Nucleus accumbens (tissue), 56 donors: ENCODE measurements at places on chromosomes 7 and 10.

DNA sequence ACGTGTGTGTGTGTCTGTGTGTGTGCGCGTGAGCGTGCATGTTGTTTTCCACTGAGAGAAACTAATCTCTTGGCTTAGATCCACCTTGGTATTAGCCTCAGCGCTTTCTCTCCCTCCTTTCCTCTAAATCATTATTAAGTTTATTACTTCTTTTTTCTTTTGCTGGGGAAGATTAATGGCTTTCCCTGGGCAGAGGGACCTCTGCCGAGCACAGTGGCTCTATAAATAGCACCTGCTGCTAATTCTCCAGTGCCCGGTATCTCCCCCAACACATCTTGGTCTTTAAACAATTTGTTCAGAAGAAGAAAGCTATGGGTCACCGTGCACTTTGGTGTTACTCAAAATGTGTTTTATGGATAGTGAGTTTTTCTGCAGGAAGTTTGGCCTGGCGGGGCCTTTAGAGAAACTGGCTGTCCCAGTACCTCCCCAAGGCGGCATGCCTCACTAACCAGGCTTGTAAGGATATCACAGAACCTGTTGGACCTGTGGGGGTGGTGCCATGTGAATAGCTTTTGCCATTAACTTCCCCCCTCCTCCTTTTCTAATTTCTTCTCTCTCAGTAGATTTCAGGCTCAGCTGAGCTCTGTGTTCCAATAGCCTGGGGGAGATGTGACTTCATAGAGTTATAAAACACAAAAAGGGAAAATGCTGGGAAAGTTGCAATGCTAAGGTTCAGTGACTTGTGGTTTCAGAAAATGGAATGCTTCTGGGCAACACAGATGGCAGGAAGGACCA, 70.1 kb upstream of the RAB11FIP2 start:
- DNase-seq: no peak

GRCh38 chr7:18896343-18896975, 221.0 kb downstream of the TWIST1 start:
- no peak for DNase-seq

DNA sequence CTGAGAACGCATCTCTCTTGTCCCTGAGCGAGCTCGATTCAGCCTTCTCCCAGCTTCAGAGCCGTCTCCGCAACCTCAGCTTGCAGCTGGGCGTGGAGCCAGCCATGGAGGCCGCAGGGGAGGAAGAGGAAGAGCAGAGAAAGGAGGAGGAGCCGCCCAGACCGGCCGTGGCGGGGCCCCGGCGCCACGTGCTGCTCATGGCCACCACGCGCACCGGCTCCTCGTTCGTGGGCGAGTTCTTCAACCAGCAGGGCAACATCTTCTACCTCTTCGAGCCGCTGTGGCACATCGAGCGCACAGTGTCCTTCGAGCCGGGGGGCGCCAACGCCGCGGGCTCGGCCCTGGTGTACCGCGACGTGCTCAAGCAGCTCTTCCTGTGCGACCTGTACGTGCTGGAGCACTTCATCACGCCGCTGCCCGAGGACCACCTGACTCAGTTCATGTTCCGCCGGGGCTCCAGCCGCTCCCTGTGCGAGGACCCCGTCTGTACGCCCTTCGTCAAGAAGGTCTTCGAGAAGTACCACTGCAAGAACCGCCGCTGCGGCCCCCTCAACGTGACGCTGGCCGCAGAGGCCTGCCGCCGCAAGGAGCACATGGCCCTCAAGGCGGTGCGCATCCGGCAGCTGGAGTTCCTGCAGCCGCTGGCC, 43.2 kb downstream of the CHST3 start:
- DNase-seq: no peak

GRCh38 chr7:112763996-112764395, 26.2 kb downstream of the TMEM168 start:
- DNase-seq: no peak

- DNase-seq: no peak
These were observed 887.4 kb downstream of the REEP3 start for GRCh38 chr10:64408391-64409183.

- no peak for DNase-seq
These were observed 75.3 kb downstream of the SVOPL start for GRCh38 chr7:138625849-138626230.

DNA sequence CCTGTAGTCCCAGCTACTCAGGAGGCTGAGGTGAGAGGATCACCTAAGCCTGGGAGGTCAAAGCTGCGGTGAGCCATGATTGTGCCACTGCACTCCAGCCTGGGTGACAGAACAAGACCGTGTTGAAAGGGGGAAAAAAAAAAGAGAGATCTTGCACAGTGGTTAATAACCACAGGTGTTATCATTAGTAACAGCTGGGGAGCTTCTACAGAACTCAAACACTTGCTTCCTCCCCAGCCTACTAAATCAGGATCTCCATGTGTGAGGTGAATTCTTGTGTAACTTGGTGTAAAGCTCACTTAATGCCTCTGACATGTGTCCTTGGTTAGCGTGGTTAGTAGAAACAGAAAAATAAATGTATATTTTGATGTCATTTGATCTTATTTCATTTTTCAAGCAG, 43.9 kb upstream of the BMS1 start:
- no peak for DNase-seq

DNA sequence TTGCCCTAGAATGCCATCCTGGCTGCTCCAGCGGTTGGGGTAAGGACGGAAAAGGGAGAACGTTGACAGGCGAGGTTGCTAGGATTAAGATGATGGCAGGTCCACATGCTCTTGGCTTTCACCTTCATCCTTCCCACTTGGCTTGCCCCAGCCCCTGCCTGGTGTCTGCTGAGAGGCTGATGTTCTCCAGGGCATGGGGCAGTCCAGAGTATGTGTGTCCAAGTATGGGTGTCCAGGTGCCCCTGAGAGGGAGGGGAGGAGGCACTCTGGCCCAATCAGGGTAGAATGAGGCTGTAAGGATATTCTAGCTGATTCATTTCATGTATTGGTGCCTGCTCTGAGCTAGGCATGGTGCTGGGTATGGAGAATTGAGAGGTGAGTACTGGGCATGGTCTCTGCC, 12.6 kb downstream of the NEURL1 start:
- DNase-seq: no peak

GRCh38 chr10:112831859-112832258, 118.2 kb upstream of the TCF7L2 start:
- no peak for DNase-seq

DNA sequence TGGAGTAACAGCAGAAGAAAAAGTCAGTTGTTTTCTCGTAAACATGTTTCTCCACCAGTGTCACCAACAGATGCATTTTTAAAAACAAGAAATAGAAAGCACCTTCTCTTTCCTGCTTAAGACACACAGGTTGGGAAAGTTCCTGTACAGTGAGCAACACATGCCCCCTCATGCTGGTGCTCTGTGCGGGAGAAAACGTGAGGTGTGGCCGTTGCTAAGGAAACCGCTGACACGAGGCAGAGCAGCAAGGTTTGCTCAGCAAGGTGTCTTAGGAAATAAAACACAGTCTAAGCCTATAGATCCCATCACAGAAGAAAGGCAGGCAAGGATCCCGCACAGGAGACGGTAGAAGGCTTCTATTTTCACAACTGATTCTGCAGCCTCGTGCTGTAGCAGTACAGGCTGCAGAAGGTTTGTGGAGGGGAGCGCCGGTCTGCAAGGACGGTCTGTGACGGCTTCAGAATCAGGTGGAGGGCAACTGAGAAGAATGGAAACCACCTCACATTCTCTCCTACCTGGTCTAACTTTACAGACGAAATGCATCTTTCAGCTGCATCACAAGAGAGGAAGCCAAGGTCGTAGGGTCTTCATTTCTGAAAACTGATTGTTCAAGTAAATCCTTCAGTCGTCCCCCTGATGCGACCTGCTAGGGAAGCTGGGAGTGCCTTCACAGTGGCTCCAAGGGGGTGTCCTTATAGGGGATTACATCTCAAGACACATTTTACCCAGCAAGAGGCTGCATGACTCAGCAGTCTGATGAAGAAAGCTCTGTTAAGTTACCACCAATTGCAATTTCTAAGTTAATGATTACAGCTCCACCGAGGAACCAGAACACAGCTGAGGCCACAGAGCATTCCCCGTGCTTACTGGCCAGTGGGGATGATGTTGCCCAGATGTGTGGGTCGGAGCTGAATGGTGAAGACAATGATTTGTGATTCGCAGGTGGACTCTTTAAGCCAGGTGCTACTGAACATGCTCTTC, 150.7 kb upstream of the KLF14 start:
- DNase-seq: peak; percentile 42

DNA sequence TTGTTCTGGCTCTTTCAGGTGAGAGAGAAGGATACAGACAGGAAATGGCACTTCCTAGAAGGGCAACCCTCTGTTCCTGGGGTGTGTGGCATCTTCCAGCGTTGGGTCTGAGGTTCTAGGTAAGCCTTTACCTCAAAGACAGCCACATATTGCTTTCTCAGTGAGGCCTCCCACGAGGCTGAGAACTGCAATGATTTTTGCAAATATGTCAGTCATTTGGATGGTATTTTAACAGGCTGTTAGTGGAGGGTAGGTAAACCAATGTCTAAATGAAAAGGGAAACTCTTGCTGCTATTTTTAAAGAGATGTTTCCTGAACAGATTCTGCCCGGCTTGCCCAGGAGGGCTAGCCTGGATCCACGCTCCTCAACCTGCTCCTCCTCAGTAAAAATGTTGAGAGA, 240.3 kb upstream of the KLF6 start:
- DNase-seq: no peak

DNA sequence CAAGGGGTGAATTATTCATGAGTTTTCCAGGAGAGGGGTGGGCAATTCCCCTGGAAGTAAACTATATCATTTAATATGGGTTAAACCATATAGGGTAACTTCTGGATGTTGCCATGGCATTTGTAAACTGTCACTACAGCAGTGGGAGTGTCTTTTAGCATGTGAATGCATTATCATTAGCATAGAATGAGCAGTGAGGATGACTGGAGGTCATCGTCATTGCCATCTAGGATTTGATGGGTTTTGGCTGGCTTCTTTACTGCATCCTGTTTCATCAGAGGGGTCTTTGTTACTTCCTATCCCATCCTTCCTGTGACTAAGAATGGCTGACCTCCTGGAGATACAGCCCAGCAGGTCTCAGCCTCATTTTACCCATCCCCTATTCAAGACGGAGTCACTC, 139.5 kb upstream of the PRKCQ start:
- DNase-seq: no peak

- no peak for DNase-seq
These were observed 317.8 kb upstream of the MTPN start for GRCh38 chr7:136294977-136295376.

DNA sequence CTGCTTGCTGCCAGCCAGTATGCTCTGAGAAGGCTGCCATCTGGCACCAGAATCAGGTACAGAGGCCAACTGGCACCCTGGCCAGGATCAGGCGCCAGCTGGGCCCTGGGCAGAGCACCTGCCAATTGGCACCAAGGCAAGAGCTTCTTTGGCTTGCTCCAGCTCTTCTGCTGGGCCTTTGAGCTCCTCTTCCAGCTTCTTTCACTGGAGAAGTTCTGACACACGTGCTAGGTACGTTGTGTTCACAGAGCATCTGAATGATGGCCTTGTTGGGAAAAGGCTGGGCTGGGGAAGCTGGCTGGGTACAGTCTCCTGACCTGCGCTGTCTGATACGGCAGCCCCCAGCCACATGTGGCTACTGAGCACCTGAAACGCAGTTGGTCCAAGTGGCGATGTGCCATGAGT, 31.7 kb upstream of the OPALIN start:
- peak; percentile 56 for DNase-seq

DNA sequence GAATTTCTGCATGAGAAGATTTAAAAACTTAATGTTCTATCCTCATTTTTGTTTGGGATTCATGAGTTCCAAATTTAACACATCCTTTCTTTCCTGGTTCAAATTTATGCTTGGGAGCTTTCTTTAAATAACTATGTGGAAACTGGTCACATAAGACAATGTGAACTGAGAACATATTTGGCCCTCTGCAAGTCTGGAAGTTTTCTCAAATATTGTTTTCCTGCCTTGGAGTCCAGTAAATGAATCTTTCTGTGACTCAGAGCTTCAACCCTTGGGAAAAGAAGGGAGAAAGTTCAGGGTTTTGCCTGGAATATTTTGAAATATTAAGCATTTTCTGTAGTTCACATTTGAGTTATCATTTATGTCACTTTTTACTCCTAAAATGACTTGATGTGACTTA, 559.0 kb upstream of the NRP1 start:
- no peak for DNase-seq

GRCh38 chr7:46658281-46658680, 737.2 kb upstream of the IGFBP3 start:
- no peak for DNase-seq

DNA sequence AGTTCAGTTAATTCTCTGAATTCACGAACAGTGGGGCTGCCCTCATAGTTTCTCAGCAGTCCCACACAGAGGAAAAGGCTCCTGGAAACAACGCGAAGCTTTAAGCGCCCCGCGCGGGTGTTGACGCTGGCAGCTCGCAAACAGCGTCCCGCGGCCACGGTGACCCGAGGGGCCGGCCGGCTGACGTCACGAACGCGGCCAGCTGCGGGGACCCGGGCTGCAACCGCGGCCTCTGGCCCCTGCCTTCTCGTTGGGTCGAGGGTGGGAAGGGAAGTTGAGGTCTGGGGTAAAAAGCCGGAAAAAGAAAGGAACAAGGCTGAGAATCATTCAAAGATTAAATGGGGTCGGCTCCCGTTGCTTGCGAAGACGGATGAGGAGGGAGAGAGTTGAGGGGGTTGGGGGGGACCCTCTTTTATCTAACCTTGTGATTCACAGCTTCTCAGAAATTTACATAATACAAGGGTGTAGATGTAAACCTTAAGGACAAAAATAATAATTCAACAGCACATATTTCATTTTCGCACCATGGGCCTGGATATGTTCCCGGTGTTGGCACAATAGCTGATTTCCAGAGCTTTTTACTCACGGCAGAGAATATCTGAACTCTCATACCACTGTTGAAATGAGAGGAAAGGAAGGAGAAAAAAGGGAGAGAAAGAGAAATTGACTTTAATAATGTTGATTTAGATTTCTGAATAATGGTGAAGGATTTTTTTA, 7.3 kb upstream of the FEZF1 start:
- no peak for DNase-seq

- DNase-seq: no peak
These were observed 13.9 kb upstream of the DNAAF5 start for GRCh38 chr7:712381-713138.

DNA sequence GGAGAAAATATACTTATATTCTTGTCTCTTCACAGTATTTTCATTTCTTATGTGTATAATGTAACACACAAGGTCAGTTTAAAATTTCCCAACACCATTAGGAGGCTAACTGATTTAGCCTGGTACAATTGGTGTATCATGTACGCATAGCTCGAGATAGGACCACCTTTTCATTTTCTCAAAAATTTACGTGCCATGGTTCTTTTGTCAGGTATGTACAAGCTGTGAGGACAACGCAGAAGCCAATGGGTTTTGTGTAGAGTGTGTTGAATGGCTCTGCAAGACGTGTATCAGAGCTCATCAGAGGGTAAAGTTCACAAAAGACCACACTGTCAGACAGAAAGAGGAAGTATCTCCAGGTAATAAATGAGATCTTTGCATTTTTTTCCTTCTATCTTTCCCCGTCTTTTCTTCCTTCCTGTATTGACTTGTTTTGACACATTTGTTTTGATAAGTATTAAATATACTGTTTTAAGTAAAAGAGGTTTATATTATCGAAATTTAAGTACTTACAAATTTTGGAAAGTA, 55.0 kb downstream of the TRIM24 start:
- DNase-seq: no peak

GRCh38 chr10:22780474-22780885, 66.1 kb upstream of the PIP4K2A start:
- peak; percentile 51 for DNase-seq

GRCh38 chr7:13017333-13017857, 330.0 kb downstream of the ARL4A start:
- DNase-seq: peak; percentile 13
